ENCODE measurements at places on chromosomes 5 and 9.
A peak's percentile ranks its signal among the peaks of the same experiment; 100 is the strongest.

DNA sequence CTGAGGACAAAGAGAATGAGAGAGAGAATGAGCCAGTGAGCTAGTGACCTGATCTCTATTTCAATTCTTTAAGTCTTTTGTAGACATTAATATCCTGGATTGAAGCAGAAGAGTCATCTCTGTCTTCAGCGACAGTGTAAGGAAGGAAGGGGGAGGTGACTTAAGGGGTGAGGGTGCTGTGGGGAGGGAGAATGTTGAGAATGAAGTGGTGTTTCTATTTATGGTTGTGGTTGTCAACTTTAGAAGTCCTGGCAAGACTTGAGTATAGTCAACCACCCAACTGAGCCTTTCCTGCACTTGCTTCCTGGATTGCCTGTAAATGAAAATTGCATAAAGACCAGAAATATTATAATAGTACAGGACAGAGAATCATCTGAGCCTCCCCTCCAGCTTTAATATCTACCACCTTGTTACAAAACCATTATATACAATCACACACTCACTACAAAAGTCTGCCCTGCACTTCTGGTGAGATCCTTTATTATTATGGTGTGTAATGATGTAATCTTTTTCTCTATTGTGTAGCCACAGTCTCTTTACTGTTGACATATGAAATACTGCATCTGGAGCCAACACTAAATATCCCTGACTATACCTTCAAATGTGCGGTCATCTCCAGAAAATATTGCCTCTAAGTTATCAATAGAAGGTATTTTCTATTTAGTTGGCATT is 91.7 kb downstream of the NTRK2 start:
- peak; percentile 17 for DNase-seq

DNA sequence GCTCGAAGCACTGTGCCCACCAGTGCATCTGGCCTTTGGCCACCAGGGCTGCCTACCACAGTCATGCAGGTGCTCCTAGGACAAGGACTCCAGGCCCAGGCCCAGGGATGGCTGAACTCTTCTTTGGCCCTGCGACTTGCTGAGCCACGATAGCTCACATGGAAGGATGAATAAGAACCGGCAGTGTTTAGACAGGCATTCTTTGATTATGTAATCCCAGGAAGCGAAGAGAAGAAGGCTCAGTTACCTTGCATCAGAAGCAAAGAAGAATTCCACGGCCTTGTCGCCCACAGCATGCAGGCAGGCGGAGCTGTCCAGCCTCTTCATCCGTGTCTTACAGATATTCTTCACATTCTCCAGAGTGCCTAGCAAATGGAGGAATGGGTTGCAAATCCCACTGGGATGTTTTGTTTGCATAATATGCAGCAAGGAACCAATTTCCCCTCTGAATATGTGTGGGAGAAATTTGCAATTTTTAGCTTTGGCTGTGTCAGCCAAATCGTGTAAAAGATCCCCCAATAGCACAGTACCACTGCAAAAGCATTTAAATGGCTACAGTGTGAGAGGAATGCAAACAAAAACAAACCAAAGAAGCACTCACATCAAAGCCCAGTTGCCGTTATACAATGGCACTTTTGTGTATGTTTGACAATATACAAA is 29.1 kb downstream of the GFPT2 start:
- DNase-seq: no peak

DNA sequence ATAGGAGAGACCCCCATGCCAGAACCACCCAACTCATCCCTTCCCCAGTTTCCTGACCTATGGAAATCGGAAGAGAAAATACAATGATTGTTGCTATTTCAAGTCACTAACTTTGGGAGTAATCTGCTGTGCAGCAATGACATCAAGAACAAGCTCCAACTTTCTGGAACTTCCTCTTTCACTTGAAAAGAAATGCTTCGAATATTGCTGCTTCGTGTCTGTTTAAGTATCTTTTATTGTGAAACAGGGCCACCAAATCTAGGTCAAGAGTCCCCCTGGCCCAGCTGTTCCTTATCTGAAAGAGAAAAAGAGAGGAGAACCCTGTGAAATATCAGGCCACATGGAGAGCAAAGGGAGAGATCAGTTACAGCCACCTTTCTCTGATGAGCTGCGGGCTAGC is 59.4 kb upstream of the DNAH5 start:
- DNase-seq: no peak

DNA sequence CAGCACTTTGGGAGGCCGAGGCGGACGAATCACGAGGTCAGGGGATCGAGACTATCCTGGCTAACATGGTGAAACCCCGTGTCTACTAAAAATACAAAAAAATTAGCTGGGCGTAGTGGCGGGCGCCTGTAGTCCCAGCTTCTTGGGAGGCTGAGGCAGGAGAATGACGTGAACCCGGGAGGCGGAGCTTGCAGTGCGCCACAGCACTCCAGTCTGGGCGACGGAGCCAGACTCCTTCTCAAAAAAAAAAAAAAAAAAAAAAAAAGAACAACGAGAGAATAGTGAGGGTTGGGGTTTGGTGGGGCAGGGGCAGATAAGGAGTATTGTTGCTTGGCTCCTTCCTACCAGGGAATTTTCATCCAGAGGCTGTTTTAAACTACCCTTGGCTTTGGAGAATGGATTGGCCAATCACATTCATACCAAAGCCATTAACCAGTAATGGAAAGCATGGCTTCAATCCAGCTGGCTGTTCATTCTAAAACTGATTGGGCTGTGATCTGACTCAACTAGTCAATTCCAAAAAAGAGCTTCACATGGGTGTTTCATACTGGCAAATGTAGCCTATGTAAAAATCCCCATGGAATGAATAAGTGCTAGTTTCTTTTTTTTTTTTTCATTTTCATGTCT is 64.4 kb downstream of the PLCXD3 start:
- DNase-seq: no peak

- no peak for DNase-seq
Observed at GRCh38 chr9:126506361-126507317, 107.1 kb upstream of the LMX1B start.

DNA sequence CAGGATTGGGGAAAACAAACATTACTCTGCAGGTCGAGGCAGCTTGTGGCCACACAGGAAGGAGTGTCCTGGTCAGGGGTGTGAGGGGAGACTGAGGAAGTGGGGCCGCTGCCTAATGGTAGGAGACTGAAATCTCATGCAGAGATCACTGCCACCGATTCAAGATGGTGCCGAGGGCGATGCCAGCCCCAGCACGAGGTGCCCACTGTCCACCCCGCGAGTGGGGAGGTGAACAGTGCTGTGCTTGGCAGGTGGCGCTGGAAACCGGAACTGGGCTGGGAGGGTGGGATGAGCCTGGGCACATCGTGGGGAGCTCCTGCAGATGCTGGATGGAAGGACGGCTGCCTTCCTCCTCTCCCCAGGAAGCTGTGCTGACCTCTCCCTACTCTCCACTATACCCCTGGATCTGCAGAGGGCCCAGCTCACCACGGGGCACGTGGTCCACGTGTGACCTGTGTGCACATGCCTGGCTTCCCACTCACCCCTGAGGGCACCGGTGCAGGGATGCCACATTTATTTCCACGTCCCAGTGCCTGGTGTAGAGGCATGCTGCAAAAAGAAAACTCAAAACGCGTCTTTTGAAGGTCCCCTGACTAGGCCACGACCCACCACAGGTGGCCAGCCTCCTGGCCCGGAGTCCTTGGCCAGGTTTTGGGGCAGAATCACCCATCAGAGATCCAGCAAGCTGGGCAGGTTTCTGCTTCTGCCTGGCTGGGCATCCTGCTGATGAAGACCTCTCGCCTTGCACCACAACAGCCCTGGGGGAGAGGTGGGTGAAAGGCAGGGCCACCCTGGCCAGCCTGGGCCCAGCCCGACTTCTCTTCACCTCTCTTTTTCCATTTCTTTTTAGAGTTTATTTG is 71.7 kb upstream of the FCN1 start:
- DNase-seq: no peak

- DNase-seq: no peak
Observed at GRCh38 chr5:93930098-93930497, 188.7 kb upstream of the POU5F2 start.

- no peak for DNase-seq
Observed at GRCh38 chr5:19018822-19019221, 969.2 kb downstream of the CDH18 start.

GRCh38 chr9:133709015-133709611 is 29.0 kb downstream of the SARDH start:
- peak; percentile 62 for DNase-seq

- DNase-seq: no peak
Observed at GRCh38 chr5:80403782-80404181, 4.1 kb upstream of the ZFYVE16 start.

DNA sequence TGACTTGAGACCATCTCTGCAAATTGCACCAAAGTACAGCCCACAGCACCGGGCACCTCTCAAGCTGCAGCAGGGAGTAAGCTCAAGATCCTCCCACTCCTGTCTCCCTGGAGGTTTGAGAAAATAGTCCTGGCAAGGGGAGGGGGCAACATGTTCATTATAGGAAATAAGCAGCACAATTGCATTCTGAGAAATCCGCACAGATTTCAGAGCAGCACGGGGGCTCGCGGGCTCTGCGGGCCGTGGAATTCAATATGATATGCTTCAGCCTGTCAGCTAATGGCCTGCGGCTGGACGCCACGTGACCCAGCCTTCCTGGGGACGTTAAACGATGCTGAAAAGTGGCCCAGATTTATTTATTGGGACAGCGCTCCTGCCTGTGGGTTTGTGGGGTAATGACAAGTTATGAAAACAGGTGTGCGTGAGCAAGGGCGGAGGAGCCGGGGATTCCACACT is 156.4 kb downstream of the DAB2IP start:
- no peak for DNase-seq

DNA sequence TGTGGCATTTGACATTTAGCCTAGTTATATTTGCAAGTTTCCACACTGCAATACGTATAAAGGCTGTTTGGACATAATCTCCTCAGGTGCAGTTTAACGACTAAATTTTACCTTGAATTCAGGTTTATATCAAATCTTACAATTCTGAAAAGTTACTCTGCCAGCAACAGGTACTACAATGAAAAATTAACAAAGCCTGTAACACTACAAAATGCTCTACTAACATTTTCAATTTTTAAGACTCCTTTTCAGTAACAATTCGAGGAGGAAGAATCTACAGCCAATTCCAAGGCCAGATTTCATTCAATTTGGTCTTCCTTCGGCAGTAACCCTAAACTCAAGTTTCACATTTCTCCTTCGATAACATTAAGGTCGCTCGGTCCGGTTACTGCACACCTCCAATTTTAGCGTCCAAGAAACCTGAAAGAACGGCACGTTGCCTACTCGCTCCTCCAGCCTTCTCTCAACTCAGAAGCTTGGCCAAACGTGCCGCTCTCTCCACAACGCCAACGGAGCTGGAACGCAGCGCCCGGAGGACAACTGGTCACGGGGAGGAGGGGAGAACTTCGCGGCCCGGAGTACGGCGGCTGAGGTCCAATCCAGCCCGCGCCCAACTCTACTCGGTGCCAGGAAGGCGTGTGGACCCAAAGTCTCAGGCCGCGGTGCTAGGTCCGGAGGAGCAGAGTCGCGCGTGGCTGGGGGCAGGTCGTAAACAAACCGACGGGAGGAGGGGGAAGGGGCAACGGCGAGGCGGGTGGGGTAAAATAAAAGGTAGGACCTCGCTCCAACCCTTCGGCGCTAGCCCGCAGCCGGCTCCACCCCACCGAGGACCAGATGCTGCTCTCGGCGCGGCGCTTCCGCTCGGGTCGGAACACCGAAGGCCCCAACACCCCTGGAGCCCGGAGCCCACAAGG is 681 bp downstream of the FNIP1 start:
- DNase-seq: peak; percentile 51

GRCh38 chr5:72654231-72654630 is 147.0 kb upstream of the ZNF366 start:
- DNase-seq: no peak

- peak; percentile 94 for DNase-seq
Observed at GRCh38 chr5:151758430-151759241, at the start of gene ATOX1. Gene ATOX1 (minus strand): TSS chr5:151758631. CDS start chr5:151758551, 80 bp downstream.

DNA sequence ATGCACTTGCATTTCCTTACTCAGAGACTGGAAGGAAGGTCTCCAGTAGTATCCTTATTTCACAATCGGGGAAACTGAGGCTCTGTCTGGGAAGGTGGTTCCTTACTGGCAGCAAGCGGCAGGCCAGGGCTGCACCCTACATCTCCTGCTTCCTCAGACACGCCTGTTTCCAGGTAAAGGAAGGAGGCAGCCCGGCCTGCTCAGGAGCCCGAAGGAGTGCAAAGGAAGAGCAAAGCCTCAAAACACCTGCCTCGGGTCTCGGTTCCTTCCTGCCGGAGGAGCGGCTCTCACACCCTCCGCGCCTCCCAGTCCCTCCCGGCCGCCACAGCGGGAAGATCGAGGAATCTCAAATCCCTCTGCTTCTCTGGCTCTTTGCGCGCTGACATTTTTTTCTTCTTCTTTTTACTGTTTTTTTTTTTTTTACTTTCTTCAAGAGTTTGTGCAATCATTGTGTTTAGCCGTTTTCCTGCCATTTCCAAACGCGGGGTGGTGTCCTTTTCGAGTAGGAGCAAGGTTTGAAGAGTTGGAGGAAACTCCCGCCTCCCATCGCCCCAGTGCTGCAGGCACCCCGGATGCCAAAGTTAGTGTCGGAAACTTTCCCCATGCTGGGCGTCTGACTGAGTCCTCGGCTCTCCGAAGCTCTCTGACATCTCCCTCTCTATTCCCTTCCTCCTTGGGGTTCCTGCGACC is 1.0 kb downstream of the GGTA1 start:
- peak; percentile 13 for DNase-seq

DNA sequence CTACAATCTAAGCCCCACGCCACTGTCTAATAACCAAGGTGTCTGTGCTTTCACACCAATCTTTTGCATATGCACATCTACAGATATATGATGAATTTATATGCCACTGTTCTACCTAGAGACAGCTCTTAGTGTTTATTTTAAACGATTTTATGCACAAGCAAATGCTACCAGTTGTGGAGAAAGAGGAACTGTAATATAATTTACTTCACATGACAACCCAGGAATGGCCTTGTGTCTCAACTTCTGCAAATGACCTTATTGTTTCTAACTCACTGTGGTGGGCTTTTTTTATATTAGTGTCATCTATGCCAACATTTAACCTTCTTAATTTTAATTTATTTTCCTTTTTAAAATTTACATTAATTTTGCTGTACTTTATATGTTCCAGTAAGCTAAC is 531.1 kb upstream of the TLE4 start:
- no peak for DNase-seq

- DNase-seq: peak; percentile 49
Observed at GRCh38 chr5:39211773-39212172, 7.6 kb downstream of the FYB1 start.

DNA sequence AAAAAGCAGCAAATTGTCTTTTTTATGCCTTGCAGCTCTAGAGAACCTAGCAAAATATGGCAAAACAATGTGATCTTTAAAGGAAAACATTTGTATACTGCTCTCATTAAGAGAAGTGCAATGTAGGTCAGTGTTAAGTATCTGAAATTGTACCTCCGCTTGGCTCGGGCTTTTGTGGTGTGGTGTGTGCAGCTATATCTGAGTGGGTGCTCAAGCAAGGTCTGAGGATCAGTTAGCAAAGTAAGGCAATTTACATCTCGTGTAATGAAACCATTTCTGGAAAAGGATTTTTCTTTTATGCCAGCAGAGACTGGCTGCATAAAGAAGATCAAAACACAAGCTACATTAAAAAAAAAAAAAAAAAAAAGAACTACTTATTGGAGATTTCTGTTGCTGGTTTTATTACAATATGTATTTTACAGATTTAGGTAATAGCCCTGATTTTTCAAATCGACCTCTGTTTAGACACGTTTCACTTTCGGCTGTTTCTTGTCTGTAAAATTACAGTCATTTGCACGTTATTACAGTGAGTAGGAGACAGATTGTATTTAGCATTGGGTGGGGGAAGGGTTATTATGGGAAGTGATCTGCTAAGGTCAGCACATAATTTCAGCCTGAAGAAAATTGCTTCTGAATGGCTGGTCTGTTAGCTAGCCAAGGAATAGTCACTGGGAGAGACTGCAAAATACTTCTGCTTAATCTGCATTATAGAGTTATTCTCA is 7.9 kb upstream of the ZNF608 start:
- DNase-seq: no peak

GRCh38 chr5:123207852-123208251 is 118.8 kb downstream of the PRDM6 start:
- no peak for DNase-seq

Measured in activated CD4-positive, alpha-beta memory T cell treated with anti-CD3 and anti-CD28 coated beads for 36 hours (primary cell).